Right ventricle myocardium superior (tissue), 1 donor: ENCODE measurements at places on chromosomes 6 and 20. TPM values are rescaled to one million over a fixed set of nuclear protein-coding genes. Genes with fewer than 3 reads are reported as not detected.

GRCh38 chr6:108105571-108105970 lies 31.0 kb upstream of the OSTM1 start:
- no peak for DNase-seq

- no peak for DNase-seq
Observed at GRCh38 chr6:15409301-15410125, 163.6 kb downstream of the JARID2 start.

Gene EPB41L1
- 14.8 TPM for total RNA-seq

GRCh38 chr6:24522228-24523176 lies 27.7 kb downstream of the ALDH5A1 start:
- DNase-seq, result no peak

DNA sequence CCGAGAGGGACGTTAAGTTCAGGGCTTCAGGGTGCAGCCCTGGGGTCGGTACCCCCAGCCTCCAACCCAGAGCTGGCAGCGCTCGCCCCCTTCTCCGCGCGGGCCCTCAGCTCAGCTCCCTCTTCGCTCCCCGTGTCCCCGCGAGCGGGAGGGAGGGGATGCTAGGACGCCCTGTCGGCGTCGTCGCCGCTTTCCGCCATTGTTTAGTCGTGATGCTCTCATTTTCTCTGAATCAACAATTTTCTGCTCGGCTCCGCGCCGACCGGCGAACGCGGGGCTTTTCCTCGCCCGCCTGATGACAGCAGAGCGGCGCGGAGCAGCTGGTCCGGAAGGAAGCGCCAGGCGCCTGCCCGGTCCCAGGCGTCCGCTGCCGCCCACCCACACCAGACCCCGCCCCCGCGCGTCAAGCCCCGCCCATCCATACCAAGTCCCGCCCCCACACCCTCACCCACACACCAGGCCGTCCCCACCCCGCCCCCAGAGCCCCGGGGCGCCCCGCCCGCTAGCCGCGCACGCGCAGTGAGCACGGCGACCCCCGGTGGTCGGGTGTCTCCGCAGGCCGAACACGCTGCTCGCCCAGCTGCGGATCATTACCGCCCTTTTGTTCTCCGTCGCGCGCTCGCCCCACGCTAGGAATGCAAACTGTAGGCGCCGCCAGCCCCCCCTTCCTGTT lies 50.1 kb upstream of the SLC32A1 start:
- peak; percentile 46 for DNase-seq

DNA sequence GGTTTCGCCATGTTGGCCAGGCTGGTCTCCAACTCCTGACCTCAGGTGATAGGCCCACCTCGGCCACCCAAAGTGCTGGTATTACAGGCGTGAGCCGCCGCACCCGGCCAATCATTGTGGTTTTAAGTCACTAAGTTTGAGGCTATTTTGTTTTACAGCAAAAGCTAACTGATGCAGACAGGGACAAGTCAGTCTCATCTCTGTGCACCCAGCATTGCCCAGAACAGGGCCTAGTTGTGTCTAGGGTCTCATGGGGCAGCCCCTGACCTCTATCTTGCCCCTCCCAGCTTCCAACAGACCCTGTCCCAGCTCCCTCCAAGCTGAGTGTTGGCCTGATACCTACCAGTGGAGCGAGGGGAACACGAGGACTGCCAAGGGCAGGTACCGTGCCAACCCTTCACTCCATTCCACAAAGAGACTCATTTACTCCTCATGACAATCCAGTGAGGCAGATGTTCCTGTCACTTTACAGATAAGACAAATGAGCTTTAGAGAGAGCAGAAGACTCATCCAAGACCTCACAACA lies 8.9 kb upstream of the RBCK1 start:
- no peak for DNase-seq

DNA sequence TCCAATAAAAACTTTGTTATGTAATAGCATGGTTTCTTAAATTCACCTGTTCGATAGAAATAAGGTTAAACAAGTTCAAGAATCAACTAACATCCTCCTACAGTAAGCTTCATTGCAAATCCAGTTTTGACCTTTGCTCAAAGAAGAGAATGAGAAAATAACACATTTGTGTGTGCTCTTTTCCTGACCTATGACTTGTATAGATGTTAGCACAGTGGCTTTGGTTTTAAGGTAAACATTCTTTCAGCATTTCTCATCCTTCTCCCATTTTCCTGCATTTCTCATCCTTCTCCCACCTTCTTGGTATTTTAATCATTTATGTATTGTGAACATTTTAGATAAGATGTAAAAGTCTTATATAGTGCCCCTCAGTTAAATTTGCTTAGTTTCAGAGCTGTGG lies 73.9 kb downstream of the PLCB1 start:
- DNase-seq, result no peak

- no peak for DNase-seq
Observed at GRCh38 chr6:121635355-121635754, 199.9 kb downstream of the GJA1 start.

GRCh38 chr6:148343047-148343782 lies 577 bp downstream of the SASH1 start:
- DNase-seq, result no peak

DNA sequence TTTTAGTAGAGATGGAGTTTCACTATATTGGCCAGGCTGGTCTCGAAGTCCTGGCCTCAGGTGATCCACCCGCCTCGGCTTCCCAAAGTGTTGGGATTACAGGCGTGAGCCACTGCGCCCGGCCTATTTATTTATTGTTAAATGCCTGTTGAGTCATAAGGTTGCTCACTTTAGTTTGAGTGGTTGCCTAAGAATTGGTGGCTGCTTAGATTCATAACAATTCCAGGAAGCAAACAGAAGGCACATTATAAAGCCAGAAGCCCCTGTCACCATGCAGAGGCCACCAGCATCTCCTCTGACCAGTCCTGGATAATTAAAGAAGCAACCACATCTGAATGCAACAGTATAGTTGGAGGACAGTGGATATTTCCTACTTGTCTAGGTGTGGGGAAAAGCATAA lies 24.0 kb upstream of the ARMH2 start:
- DNase-seq, result no peak

GRCh38 chr6:123420512-123420911 lies 216.2 kb downstream of the TRDN start:
- DNase-seq, result no peak

DNA sequence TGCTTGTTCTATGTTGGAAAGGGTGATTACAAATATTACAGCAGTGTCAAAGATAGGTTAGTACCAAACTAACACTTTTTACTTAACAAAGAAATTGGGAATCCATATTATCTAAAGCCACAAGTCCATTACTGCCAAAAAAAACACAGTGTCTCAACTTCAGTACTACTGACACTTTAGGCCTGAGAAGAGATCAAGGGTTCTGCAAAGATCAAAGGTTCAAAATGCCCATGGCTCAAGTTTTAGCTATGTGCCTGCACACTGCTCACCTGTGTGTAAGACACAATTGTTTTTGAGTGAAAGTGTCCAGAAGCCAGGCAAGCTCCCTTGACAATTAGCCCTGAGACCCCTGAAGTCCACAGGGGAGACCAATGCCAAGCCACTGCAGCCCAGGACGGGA lies 132.6 kb downstream of the ZMYND8 start:
- DNase-seq, result no peak

- DNase-seq, result no peak
Observed at GRCh38 chr6:118903138-118903537, 9.2 kb downstream of the ASF1A start.

DNA sequence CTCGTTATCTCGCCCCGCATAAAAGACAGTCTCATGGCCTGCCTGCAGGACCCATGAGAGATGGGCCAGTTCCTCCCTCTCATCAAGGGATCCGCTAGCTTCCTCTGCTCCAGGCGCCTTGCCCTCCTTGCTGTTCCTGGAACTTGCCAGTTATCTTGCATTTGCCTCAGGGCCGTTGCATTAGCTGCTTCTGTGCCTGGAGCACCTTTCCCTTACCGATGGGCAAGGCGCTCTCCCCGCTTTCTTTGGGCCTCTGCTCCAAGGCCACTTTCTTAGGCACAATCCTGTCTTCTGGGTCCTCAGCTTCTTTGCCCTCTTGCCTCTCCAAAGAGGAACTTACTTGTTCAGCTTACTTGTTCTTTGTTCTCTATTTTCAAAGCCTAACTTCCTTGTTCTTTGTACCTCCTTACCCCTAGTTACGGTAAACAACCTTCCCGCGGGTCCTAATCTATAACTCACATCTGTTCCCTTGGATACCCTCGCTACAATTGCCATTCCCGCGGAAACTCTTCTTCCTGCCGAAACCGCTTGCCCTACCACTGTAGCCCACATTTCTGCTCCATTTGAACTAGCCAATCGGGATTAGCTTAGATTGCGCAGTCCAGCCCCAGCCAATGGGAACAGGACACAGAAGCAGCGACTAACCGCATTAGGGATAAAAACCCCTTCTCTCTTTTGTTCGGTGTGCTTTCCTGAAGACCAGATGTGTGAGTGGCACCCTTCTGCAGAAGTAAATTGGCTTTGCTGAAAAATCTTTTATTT lies 887 bp upstream of the NSFL1C start:
- peak; percentile 58 for DNase-seq

- no peak for DNase-seq
Observed at GRCh38 chr20:53330601-53331140, 263.0 kb downstream of the ZNF217 start.

DNA sequence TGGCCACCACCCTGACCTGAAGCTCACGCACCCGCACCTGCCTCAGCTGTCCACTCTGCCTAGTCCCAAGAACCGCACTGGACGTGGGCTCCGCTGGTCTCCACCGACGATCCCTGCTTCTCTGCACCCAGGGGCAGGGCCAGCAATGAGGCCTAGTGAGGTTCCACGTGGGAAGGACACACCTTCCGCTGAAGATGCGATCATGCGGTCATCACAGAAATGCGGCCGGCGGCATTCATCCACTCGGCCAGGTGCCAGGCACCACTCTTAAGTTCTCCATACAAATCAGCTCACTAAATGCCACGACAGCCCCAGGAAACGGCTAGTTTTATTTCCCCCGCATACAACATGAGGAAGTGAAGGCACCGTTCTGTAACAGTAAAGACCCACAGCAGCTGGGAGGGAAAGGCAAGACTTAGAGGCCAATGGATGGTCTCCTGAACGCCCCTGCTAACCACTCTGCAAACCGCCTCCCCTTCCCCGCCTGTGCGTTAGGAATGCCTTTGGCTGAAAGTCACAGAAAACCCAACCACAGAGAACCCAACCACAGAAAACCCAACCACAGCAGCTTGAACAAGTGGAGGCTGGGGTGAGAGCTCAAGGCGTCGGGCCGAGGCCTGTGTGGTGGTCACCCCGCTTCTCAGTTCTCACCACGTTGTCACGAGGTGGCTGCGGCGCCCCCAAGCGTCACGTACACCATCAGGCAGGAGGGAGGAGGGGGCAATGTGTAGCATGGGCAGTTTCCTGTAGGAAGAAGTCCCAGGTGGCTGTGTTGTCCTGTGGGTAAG lies 204.4 kb downstream of the TAF4 start:
- DNase-seq, result no peak

Gene OTOR
- total RNA-seq, result not detected

GRCh38 chr6:145137425-145137824 lies 597.9 kb downstream of the EPM2A start:
- DNase-seq, result no peak
